NCI-H2029 (cell line): ENCODE measurements at places on chromosomes 5 and 9.

- DNase-seq = peak; percentile 95
These were observed 1.7 kb upstream of the ARRDC3 start for GRCh38 chr5:91384671-91385430.

DNA sequence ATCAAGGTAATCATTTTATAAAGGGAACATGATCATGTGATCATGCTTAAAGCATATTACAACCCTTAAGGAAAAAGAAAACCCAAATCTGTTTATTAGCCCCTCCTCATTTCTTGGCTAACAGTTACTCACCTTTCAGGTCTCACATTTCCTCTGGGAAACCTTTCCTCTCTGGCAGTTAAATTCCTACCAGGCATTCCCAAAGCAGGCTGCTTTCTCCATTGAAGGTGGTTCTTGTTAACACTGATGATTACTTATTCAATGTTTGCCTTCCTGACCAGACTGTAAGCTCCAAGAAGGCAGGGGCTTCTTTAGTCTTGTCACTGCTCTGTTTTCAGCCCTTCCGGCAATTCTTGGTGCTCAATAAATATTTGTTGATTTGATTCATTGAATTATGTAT lies 59.9 kb downstream of the PLK2 start:
- DNase-seq = no peak

DNA sequence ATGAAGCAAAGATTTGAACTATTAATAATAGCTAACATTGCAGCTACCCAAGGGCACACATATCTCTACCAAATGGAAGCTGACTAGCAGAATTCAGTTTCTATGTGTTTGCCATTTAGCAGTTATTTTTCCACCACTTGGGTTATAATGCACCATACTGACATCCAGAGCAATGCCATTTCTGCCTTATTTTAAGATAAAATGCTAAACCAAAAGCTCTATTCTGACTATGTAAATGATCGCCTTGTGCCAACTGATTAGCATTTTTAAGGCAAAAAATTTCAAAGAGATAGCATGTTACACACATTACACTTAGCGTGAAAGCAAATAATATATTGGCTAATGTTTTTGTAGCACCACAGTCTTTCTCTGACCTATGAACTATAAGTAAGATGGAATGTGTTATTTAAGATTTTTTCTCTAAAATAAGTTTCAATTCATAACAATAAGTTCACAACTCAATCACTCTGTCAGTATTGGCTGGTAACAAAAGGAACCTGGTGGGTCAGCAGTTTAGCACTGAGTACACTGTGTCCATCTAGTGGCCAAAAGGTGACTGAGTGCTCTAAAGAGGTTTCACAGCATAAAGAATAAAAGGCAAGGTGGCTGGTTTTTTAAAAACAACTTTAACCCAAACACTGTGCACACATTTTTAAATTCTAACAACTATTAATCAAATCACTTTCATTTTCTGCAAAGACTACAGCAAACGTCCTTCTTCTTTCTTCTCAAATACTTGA lies 443.5 kb downstream of the PDE4D start:
- no peak for DNase-seq

- DNase-seq = no peak
These were observed 15.8 kb downstream of the MINAR2 start for GRCh38 chr5:129763651-129764050.

- no peak for DNase-seq
These were observed 196.0 kb downstream of the MED10 start for GRCh38 chr5:6182271-6182815.

GRCh38 chr9:108100571-108100970 lies 611.0 kb upstream of the KLF4 start:
- DNase-seq = no peak

DNA sequence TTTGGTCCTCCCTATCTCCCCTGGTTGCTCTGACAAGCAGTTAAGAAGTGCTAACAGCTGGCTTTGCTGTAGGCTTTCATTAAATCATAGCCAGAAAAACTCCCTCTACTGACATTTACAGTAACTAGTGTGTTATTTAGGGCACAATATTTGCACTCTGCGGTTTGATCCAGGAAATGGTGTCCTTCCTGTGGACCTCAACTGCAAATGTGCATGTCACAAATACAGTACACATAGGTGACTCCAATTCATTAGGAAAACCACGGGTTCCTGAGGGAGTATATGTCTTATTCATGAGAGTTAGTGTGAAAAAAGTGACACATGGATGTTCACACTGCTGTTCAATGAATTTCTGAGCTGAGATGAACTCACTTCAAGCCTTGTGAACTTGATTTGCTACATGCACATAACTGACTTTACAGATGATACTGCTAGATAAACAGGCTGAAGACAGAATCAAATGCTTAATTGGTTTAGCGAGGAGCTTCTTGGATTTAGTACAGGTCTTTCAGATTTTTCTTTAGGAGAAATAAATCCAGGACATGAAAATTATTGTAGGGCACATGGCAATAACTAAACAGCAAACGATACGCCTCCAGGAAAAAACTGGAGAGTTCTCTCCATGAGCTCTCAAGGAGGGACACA lies 281.5 kb downstream of the EFNA5 start:
- peak; percentile 62 for DNase-seq

DNA sequence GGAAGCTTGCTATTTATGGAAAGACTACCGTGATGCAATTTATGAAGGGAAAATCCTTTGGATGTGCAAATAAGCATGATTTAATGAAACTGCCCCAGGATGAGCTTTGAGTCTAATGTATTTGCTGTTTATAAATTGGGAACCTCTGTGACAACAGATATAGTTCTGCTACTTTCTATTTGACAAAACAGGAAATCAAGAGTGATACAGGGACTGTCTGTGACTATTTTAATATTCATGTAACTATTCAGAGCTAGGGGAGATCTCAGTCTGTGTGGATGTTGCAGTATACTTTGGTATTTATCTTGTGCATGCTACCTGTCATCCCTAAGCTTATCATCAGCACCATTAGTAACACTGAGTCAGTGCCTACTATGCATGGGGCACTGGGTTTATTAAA lies 132.1 kb downstream of the PDZD2 start:
- DNase-seq = no peak

DNA sequence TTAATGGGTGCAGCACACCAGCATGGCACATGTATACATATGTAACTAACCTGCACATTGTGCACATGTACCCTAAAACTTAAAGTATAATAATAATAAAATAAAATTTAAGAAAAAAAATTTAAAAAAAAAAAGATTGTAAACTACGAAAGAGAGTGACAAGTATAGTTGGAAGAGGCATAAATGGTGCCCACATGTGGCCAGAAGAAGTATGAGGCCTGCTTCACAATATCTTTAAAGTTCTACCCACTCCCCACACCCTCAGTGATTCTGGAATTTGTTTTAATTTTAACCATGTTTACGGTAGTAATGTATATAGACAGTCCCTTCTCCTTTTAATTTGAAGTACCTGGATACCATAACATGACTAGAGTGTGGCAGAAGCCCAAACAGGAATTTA lies 172.7 kb downstream of the CHSY3 start:
- no peak for DNase-seq

DNA sequence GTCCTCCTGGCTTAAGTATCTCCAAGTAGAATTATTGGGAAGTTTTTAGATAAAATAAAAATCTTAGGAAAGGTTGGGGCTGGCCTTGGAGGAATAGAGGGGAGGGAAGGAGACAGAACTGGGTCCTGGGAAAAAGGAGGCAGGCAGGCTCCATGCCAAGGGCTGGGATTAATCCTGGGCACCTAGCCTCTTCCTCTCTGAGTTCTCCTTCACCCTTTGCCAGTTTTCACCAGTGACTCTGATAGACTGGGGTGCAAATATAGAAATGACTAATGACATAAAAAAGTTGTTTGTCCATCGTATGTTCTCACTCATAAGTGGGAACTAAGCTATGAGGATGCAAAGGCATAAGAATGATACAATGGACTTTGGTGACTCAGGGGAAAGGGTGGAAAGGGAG lies 81.9 kb downstream of the RMI1 start:
- DNase-seq = no peak

DNA sequence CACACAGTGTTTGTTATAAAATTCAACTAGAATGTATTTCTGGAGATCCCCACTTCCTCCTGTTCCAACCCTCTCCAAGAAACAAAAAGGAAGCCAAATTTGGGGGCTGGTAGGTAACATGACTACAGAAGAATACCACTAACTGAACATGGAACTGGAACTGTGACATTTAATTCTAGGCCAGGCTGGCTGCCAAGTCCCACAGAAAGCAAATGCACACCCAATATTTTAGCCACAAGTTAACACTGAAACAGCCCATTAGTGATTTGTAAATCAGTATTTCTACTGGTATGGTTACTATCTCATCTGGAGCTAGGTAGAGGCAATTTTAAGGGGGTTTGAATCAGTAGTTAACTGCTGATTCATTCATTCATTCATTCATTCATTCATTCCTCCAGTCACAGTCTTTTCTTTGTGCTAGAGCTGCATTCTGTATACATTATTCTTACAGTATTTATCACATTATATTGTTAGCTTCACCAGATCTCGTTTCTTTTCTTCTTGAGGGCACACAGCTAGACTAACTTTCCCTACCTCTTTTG lies 131.7 kb upstream of the GDNF start:
- no peak for DNase-seq

GRCh38 chr5:69504036-69504435 lies 11.4 kb downstream of the OCLN start:
- no peak for DNase-seq

GRCh38 chr5:172496671-172497371 lies 42.5 kb upstream of the SH3PXD2B start:
- DNase-seq = no peak

DNA sequence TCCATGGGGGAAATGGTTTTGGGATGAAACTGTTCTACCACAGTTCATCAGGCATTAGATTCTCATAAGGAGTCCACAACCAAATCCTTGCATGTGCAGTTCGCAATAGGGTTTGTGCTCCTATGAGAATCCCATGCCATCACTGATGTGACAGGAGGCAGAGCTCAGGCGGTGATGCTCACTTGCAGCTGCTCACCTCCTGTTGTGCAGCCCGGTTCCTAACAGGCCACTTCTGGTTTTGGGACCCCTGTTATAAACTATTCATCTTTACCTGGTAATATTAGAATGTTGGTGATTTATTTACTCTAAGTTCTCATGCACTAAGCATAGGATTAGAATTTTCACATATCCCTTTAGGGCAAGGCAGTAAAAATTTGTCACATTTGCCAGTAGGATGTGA lies 122.3 kb downstream of the CDC42SE2 start:
- DNase-seq = no peak

- no peak for DNase-seq
These were observed 31.2 kb upstream of the BASP1 start for GRCh38 chr5:17186256-17186655.

DNA sequence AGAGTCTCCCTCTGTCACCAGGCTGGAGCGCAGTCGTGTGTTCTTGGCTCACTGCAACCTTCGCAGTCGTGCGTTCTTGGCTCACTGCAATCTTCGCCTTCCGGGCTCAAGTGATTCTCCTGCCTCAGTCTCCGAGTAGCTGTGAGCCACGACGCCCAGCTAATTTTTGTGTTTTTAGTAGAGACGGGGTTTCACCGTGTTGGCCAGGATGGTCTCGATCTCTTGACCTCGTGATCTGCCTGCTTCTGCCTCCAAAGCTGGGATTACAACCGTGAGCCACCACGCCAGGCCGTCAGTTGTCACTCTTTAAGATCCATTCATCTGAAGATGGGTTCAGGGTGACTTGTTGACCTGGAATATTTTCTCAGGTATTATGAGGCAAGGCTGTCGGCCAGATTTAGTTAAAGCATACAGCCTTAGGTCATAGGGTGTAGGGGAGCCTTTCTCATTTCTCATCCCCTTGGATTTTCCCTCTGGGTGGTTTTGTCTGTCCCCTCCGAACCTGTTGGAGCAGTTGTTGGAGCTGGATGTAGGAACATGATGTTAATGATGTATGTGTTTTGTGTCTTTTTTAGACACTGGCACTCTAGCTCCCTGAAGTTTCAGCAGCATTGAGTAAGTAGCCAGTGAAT lies 1.6 kb downstream of the SLC22A5 start:
- no peak for DNase-seq

- DNase-seq = peak; percentile 40
These were observed 1.2 kb downstream of the JMY start for GRCh38 chr5:79236970-79237739.

DNA sequence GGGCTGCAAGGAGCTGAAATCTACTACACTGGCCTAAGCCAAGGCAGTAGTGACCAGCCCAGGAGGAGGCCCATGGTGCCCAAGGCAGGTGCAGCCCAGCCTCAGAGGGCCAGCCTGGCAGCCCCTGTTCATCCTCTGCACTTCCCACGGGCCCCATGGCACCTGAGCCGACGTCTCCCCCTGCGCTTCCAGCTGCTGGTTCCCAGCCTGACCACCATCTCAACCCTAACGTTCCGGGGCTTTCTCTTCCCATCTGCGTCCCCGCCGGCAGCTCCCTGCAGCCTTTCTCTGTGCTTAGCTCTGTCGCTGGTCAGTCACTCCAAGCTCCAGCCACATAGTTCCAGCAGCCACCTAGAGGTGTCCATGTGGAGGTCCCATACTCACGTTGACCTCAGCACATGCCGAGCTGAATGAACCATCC lies 105.5 kb upstream of the LMX1B start:
- no peak for DNase-seq

- DNase-seq = no peak
These were observed 125.0 kb downstream of the DTWD2 start for GRCh38 chr5:118863345-118863744.

- DNase-seq = no peak
These were observed 1.2 kb upstream of the GABRA1 start for GRCh38 chr5:161846746-161847145.

DNA sequence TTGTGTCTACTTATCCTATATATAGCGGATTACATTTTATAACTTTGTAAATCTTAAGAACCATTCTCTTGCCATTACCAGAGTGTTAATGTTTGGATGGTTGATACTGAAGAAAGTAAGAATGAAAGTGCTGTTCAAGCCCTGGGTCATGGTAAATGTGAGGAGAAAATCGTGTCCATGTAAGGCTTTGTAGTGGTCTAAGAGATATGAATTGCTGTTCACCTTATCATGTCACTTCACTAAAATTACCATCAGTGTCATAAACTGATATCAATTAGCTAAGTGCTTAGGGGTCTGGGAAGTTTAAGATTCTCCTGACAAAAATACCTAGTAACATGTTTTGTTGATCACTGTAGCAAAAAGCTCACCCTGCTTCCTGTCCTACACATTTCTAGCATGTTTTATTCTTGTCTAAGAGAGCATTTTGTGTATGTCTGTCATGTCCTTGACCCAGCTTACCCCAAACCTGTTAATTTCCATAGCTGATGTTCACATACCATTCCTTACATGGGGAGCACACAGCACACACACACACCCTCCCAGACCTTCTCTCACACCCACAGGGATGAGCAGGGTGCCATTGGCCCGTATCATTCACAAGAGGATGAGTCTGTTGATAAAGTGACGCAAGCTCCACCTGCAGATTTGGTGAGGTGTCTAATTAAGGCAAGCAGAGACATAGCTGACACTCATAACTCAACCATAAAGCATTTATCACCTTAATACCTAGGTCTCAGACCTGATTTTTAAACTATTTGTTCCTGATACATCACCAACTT lies 125.1 kb upstream of the PAM start:
- no peak for DNase-seq

DNA sequence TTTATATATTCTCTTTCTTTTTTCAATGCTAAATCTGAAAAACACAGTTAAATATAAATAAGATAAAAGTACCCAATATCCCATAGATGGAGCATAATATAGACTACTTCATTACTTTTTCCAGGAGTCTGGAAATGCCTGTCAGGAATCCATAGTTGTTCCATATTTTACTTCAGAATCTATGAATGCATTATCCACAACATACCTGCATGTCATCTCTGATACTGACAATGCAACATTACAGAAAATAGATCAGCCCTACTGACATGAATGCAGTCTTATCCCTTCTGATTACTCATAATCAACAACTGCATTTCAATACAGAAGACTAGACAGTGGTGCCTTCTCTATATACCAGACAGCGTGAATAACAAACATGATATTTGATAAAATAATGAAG lies 517.6 kb downstream of the PTPRD start:
- DNase-seq = no peak
